ENCODE measurements at places on chromosomes 4 and X.

- no peak for DNase-seq
Observed at GRCh38 chrX:68177542-68177941, 255.8 kb downstream of the OPHN1 start.

DNA sequence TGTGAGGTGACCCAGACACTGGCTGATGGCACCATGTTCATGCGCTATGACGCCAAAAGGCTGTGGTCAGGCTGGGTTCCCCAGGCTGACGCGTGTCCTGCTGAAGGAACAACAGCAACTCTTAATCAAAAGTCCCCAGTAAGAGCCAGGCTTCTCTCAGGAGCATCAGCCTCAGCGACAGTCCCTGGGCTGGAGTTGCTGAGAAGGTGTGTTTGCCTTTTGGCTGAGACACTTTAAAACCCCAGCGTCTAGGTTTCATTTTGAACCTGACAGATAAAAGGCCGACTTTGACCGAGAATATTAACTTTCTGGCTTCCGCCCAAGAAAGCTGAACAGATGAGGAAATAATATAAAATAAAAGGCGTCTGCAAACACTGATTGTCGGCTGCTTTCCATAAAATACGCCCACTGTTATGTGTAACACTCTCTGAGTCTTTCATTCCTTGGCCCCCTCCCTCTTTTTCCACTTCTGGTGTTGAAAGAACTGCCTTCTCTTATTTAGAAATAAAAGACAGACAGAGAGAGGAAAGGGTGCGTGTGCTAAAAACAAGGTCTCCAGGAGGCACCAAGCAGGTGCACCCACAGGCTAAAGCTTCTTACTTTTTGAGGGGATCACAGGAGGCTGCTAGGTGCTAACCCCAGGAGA, 373.6 kb downstream of the MID1IP1 start:
- DNase-seq, result no peak

DNA sequence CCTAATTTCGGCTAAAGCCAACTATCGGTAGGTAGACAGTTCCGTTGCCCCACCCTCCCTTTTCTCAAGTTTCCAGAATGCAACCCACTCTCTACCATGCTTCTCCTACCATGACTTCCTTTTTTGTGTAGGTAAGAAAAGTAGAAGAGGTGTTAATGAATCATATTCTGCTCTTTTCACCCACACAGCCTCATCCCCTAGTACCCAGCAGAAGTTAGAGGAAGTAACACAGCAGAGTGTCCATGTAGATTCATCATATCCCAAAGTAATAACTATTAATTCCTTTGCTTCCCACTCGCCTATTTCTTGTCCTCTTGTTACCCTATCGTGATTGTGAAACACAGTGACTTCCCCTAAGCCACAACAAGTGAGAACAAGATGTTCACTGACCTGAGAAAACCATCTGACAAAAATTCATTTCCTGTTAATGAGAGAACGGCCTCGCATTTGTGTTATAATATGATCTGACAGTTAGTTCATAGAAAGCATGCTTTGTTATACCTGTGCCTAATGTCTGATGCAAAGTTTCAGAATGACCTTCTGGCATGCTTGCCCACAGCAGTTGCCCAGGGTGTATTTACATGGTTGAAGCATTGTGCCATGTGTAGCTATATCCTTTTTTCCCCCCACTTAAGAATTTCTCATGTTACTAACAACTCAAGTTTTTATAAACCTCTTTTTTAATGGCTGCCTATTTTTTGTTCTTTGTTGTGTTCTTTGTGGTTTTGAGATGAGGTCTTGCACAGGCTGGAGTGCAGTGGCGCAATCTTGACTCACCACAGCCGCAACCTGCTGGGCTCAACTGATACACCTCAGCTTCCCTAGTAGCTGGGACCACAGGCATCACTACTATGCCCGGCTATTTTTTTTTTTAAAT, 185.6 kb downstream of the RAP1GDS1 start:
- no peak for DNase-seq

DNA sequence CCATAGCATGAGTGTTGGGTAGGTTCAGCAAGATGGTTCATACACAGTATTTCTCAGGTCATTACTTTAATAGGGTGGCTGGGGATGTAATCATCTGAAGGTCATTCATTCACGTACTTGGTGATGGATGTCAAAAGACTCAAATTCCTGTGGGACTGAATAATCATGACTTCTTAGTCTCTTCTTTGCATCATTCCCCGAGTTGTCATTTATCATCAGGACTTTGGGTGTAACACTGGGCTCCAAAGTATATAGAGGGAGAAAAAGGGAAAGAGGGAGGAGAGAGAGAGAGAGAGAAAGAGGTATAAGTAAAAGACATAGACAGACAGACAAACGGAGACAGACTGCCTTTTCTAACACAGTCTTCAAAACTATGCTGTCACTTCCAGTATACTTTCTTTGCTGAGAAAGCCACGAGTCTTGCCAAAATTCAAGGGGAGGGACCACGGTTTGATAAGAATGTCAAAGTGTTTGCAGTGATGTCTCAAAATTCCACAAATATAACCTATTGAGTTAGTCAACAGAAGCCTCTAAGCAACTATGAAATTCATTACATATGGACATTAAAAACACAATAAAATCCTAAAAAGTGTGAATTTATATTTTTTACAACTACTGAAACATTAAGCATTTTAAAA, 55.9 kb downstream of the UGT2A3 start:
- no peak for DNase-seq

GRCh38 chr4:1752284-1753041, 31.1 kb downstream of the TACC3 start:
- DNase-seq, result no peak

- DNase-seq, result no peak
Observed at GRCh38 chrX:132692066-132692465, 203.2 kb upstream of the MBNL3 start.

DNA sequence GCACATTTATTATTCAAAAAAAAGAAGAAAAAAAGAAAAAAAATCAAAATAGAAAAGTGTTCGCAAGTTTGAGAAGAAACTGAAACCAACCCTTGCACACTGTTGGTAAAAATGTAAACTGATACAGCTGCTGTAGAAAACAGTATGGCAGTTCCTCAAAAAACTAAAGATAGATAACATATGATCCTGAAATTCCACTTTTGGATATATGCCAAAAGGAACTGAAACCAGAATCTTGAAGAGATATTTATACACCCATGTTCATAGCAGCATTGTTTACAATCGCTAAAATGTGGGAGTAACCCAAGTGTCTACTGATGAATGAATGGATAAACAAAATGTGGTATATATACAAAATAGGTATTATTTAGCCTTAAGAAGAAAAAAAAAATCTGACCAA, 155.4 kb downstream of the TBCK start:
- DNase-seq, result no peak

DNA sequence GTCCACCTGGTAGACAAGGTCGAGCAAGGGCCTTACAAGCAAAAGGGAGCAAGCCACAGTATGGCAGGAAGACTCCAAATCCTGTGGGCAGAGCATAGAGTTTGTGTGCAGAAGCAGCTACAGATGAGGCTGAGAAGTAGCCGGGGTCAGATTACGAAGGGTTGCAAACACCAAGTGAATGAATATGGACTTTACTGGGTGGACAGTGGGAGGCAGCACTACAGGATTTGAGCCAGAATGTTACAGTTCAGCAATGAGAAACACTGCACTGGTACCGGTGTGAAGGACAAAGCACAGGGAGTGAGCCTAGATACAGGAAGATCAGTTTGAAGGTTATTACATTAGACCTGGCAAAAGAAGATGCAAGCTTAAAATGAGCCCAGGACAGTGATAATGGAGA, 46.1 kb upstream of the HOPX start:
- DNase-seq, result no peak

DNA sequence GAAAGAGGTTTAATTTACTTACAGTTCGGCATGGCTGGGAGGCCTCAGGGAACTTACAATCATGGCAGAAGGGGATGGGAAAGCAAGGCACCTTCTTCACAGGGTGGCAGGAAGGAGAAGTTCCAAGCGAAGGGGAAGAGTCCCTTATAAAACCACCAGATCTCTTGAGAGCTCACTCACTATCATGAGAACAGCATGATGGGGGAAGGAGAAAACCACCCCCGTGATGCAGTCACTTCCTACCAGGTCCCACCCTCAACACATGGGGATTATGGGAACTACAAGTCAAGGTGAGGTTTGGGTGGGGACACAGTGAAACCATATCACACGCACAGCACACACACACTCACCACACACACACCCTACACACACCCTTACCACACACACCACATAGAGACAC, 104.3 kb downstream of the DCTD start:
- DNase-seq, result no peak

GRCh38 chrX:151828439-151829080, 84.1 kb upstream of the MAGEA4 start:
- no peak for DNase-seq

DNA sequence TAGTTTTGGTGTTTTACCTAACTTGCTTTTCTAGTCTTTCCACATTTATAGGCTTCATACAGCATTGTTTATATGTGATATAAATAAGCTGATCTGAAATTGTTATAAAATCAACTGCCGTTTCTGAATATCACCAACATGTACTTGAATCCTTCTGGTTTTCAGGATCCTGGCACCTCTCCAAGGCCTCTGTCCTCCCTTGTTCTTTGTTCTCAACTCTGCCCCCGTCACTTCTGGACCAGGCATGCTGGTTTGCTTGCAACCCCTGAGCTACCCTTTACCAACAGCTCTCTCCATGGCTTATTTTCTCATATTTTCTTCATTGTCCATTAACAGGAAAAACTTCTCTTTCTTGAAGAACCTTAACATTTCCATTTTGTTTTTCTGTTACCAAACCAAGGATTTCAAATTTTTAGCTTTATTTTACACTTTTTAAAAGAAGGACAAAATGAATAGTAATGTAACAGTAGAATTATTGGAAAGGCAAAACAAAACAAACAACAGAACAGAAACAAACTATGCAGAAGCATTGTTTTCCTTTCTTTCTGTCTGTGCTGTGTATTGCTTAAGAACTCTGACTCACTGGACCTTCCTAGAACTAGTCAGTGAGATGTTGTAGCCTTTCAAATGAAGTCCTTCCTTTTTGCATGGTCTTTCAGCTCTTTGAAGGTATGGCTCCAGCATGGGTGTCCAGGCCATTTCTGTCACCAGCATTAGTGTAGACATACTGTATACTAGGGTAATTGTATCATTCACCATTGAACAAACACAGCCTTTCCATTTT, 44.8 kb downstream of the BANK1 start:
- DNase-seq, result no peak

DNA sequence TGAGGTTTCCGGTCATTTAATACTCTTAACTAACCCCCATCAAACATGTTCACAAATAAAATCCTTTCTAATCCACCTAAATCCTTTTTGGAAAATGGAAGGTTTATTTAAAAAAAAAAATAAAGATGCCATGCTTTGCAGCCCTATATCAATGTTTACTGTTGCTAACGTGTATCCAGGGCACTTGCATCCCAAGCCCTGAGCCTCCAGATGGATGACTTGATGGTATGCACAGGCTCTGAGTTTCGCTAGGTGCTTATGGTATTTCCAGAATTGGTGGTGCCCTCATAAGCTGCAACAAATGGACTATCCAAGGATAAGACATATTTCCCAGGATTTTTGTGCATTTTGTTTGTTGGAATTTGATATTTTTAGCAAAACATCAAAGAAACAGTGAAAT, 257.7 kb downstream of the PRDM5 start:
- DNase-seq, result no peak

GRCh38 chrX:55004231-55004630, 4.1 kb downstream of the APEX2 start:
- DNase-seq, result no peak

GRCh38 chrX:12463052-12463451, 324.8 kb downstream of the FRMPD4 start:
- no peak for DNase-seq

GRCh38 chr4:48032721-48033120, 16.1 kb downstream of the NIPAL1 start:
- no peak for DNase-seq
